HTR-8/SVneo (cell line): ENCODE measurements at places on chromosomes 3 and 15.

DNA sequence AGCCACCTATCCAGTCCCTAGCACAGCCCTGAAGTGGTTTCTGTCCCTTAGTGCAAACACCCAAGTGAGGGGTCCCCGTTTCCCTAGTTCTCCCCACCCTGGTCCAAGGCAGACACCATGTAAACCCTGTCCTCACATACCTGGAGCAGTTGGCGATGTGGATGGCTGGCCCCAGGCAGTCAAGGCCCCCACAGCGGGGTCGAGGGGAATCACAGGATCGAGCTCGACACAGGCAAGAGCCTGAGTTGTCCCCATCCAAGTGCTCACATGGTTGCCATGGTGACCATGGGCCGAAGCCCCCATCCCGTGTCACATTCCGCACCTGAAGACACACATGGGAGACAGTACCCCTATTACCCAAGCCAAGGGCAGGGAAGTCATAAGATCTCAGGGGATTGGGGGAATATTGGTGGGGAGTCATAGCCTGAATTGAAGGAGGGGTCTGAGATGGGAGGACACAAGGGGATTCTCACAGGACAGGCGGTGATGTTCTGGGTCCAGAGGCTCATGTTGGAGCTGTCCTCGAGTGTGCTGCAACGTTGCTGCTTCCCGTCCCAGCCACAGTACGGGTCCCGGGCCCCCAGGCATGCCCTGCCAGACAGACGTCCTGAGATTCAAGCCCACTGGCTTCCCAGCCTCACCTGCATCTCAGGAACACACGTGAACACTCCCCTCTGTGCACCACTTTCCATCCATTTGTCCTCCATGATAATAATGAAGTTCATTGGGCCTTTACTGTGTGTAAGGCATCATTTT is 112.1 kb downstream of the SEMA5B start:
- DNase-seq: no peak

GRCh38 chr3:120272286-120272685 is 12.7 kb downstream of the GPR156 start:
- no peak for DNase-seq

DNA sequence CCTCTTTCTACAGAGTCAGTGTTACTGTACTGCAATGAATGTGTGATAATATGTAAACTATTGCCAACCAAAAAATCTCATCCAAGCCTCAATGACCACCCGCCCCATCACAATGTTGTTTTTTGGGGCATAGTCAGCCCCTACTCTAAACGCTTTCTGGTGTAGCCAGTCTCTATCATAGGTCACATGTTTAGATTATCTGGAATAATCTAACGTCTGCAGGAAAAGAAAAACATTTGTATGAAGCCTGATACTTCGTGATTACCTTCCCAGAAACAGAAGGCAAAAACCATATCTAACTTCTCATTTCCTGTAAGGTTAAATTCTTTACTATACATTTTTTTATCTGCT is 1331.8 kb upstream of the GBE1 start:
- DNase-seq: no peak

GRCh38 chr15:51625236-51625635 is 2.7 kb upstream of the DMXL2 start:
- no peak for DNase-seq

DNA sequence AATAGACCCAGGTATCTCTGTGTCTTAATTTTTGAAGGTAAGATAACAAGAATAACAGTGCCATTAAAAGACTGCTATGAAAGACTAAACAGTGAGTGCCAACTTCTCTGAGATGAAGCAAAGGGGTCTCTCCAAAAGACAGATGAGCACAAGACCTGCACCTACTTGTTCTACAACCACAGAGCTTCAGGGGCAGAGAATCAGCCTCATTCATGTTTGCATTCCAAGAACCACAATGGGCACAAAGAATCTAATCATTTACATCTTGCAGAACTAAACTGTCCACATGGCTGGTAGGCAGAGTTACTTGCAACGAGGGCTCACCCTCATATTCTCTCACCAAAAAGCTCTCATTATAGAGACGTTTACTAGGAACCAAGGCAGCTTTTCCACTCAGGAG is 83.9 kb downstream of the PEAK1 start:
- no peak for DNase-seq

- DNase-seq: no peak
Observed at GRCh38 chr3:33732394-33732793, 14.3 kb upstream of the CLASP2 start.

DNA sequence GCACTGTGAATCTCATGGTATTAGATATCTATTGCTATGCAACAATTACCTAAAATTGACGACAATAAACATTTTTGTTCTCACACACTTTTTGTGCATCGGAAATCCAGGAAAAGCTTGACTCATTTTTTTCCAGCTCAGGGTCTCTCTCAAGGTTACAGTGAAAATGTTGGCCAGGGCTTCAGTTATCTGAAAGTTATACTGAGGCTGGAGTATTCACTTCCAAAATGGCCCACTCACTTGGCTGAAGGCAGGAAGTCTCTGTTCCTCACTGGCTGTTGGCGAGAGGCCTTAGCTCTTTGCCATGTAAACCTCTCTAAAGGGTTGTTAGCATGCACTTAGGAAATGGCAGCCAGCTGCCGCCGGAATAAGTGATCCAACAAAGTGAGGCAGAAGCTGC is 41.4 kb downstream of the OSTN start:
- DNase-seq: no peak

DNA sequence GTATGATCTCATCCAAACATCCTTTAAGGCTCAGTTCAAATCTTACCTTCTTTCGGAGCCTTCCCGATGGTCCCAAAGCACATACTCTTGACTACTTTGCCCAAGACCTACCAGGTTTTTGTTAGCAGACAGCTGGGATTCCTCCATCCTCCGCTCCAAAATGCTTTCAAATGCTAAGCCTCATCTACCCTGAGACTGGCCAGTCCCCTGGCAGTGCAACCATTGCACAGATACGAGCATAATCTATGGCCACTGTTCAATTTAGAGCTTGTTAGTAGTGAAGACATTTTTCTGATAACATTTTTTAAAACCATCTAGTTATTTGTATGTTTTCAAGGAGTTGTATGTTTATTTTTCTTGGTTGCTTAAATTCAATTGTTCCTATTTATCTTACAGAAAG is 264.4 kb upstream of the NR2F2 start:
- no peak for DNase-seq

- DNase-seq: no peak
Observed at GRCh38 chr15:32721596-32721995, 3.8 kb downstream of the GREM1 start.

DNA sequence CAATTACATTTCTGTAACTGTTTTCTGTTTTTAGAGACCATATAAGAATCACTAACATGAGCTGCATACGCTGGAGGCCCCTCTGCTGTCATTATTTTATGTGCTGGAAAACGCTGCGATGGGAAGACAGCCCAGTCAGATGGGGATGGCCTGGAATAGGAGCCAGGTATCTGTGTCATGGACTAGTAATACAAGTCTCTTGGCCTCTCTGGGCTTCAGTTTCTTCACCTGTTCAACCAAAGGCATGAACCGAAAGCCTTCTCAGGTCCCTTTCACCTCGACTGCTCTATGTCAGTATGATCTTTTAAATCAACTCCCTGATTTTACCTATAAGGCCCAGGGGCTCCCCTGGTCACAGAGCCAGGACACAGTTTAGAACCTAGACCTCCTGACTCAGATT is 14.6 kb upstream of the RFTN1 start:
- DNase-seq: no peak

DNA sequence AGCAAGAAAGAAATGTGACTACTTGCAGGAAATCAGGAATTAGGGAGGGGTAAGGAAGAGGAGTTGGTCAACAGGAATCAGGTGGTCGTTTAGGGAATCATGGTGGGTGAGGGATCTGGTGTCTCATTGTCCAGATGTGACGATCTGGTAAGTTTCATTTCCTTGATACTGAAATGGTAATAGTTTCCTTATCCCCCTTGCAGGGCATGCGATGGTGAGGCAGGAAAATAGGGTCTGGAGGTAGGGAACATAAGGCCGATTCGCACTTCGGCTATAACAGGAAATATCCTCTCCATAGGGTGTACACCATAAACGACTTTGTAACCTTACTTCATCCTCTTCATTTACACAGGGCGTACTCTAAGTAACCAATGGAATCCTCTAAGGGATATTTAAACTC is 574 bp upstream of the LRRC34 start:
- no peak for DNase-seq

GRCh38 chr3:191087391-191087790 is 111.7 kb upstream of the OSTN start:
- no peak for DNase-seq

DNA sequence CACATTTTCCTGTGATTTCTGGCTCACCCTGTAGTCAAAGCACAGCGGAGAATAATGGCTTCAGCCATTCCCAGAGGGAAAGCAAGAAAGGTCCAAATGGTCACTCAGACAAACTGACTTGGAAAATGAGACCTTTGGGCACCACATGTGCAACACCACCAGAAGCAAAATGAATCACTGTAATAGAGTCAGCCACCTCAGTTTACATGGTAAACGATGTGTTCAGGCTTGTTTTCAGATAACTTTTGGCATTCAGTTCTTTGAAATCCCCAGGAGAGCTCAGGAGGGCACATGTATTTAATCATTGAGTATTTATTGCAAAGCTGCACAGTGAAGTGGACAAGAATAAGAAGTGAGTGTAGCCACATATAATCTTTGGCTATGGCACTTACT is 38.4 kb upstream of the ALCAM start:
- no peak for DNase-seq

GRCh38 chr3:57733790-57734189 is 22.3 kb upstream of the SLMAP start:
- DNase-seq: no peak

DNA sequence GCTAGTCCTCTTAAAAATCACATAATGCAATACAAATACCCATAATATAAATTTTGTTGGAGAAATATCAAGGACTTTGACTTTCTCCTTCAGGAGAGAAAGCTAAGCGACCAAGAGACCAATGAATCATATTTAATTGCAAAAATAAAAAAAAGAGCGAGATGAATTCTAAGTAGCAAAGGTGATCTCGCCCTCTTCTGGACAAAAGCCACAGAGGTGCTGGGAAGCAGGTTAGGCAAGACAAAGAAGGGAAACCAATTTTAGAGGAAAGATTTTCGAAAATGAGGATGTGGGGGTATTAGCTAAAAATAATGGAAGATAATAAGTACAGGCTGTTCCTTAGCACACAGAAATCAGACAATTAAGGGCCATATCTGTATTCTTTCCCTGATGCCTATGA is 111.4 kb upstream of the PLAAT1 start:
- DNase-seq: no peak
